ENCODE measurements at places on chromosomes 12 and 14.

DNA sequence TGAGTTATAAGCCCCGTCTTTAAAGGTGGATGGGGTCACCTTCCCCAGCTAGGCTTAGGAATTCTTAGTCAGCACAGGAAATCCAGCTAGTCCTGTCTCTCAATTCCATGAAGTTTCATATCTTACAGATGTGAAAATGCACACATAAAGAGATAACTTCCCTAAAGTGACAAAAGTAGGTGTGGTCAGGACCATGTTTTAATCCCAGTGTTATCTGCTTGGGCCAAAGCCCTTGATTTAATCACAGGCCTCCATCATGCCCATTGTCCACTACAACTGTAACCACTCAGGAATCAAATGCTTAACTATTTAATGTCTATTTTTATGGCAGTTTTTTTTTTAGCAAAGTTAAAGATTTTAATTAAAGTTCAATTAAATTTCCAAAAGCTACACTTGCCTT, 194.4 kb upstream of the BTG1 start:
- no peak for DNase-seq

- DNase-seq = no peak
These were observed 323.0 kb downstream of the VRK1 start for GRCh38 chr14:97120204-97120603.

GRCh38 chr12:55705782-55706402, 1.8 kb downstream of the ITGA7 start:
- no peak for DNase-seq

DNA sequence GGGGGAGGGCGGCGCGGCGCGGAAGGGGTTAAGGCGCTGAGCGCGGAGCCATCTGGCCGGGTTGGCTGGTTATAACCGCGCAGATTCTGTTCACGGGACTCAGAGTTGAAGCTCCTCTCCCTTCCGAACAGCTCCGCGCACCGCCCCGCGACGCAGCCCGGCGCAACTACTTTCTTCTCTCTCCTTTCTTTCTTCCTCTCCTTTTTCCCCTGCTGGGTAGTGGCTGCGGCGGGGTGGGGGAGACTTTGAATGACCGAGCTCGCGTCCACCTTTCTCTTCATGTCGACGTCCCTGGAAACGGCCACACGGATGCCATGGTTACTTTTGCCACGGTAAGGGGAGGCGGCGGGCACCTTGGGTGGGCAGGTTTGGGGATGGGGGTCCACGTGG, at the start of gene NTF3:
TSS of gene NTF3 (plus strand) at position 98 of the 390 bp plus-strand sequence. CDS start at position 315, 217 bp downstream.
- no peak for DNase-seq

GRCh38 chr12:99386907-99387306, 260.6 kb upstream of the GARIN6 start:
- peak; percentile 24 for DNase-seq

GRCh38 chr14:101315802-101316296, 245.4 kb upstream of the DIO3 start:
- no peak for DNase-seq

GRCh38 chr14:76937181-76938091, 91.1 kb downstream of the IRF2BPL start:
- DNase-seq = peak; percentile 35

- no peak for DNase-seq
These were observed 4.4 kb upstream of the PLXNC1 start for GRCh38 chr12:94143951-94144350.

DNA sequence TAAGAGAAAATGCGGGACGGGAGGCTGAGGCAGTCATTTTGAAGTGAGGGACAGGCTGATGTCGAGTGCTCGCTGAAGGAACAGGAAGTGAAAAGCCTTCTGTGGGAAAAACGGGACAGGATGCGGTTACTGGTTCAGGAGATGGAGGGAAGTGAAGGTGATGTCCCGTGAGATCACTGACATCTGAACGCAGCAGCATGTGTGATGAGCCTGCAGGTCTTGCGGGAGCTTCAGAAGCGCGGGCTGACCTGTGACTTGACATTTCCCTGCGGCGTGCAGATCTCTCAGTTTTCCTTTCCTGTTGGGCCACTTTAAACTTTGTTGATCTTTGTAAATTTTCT, 77.8 kb downstream of the DDX51 start:
- DNase-seq = peak; percentile 10

- peak; percentile 80 for DNase-seq
These were observed 70.1 kb downstream of the PHETA1 start for GRCh38 chr12:111298582-111299436.

DNA sequence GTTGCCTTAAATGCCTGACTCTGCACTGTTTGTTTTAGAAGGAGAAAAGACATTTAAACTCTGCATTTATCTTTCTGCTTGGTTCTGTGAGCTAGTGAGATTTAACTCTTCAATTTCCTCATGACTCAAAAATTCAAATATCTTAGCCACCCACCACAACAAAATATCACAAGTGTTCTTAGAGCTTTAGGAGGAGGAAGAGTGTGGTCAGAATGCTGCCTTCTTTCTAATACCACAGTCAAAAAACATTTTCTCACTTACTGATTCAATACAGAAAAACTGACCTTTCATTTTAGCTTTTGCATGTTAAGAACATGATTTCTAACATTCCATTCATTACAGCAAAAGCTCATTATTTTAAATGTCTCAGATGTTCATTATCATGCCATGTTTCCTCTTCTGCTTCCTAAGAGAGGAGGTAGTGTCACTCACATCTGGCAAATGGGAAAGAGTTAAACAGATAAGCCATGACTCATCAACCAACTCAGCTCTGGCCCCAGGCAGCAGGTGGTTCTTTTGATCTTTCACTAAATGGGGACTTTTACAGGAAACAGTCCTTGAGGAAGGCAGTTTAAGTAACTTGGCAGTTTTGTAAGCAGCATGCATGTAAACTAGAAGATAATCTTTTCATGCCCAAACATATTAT, 56.4 kb upstream of the RNU6-8 start:
- DNase-seq = peak; percentile 74

DNA sequence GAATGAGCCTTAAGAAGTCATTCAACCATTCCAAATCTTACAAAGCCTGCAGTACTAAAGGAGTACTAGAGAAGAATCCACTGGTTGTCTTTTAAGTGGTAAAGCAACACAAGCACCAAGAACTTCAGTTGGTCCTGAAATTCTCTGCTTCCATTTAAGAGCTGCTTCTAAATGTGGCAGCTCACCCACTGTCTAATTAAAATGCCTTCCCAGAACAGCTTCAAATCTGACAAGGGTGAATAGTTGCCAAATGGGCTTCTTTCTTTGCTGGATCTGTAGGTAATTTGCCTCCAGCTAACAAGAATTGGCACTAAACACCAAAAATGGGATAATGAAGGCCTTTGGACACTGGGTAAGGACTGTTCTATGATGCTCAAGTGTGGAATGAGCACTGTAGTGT, 72.2 kb upstream of the NAP1L1 start:
- no peak for DNase-seq

- DNase-seq = peak; percentile 78
These were observed 55.7 kb downstream of the VRK1 start for GRCh38 chr14:96852823-96853422.

DNA sequence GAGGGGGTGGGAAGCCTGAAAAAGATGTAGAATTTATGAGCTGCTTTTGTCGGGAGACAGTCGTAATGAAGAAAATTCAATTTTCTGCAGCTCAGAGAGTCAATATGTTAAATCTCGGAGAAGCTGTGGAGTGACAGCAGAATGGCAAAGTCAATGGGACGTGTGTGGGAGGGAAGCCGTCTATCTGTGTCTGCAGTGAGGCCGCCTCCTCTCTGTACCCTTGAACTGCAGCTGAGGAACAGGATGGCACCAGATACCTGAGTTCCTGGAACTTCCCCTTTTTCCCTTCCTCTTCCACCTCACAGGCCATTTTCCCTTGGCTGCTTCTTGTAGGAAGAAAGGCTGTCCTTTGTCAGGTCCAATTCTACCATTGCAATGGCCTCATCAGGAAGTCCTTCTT, 9.3 kb upstream of the CALCOCO1 start:
- no peak for DNase-seq

DNA sequence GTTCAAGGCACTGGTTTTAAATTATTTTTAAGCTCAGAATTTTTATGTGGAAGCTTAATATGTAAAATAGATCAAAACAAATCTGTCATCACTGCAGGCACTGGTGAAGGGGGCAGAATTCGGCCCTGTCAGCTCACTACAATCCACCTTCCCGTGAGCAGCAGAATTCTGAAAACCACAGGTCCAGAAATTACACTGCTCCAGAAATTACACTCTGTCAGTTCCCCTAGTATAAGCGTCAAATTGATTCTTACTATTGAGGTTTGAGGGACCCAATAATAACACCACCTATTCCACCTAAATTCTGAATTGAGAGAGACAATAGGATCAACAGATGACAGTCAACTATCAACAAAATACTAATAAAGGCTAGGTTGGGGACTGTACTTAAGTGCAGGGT, 245.5 kb downstream of the PHLDA1 start:
- no peak for DNase-seq

GRCh38 chr12:50533203-50533584, 28.4 kb downstream of the DIP2B start:
- DNase-seq = no peak

- DNase-seq = no peak
These were observed 258.7 kb upstream of the BTG1 start for GRCh38 chr12:92404259-92404894.

DNA sequence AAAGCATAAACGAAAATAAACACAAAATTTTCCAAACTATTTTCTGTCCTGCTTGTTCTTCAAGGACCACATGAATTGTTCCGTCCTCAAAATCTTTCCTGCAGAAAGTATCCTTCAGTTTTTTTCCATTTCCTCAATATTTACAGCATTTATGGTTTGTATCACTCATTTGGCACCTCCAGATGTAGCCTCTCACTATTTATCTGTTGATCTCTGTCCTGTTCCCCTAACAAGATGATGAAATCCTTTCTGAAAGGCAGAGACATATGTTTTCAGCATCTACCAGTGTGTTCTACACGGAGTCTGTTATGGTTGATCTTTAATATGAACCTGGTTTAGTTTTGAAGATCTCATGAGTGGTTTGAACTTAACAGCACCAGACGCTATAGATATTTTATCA, 490.2 kb downstream of the NELL2 start:
- DNase-seq = peak; percentile 2

GRCh38 chr14:74980731-74981461, 21.8 kb upstream of the EIF2B2 start:
- no peak for DNase-seq

GRCh38 chr12:124586756-124587155, 19.3 kb upstream of the NCOR2 start:
- no peak for DNase-seq

GRCh38 chr14:67666750-67667449, 7.5 kb downstream of the VTI1B start:
- peak; percentile 82 for DNase-seq

GRCh38 chr12:103326190-103326589, 169.6 kb downstream of the C12orf42 start:
- DNase-seq = peak; percentile 36

GRCh38 chr14:101233808-101234207, 327.5 kb upstream of the DIO3 start:
- no peak for DNase-seq

- no peak for DNase-seq
These were observed 12.4 kb upstream of the ARF6 start for GRCh38 chr14:49880267-49881064.

GRCh38 chr14:87745507-87746118, 247.4 kb downstream of the GALC start:
- peak; percentile 49 for DNase-seq

- no peak for DNase-seq
These were observed 9.0 kb upstream of the LRP6 start for GRCh38 chr12:12275874-12276273.

DNA sequence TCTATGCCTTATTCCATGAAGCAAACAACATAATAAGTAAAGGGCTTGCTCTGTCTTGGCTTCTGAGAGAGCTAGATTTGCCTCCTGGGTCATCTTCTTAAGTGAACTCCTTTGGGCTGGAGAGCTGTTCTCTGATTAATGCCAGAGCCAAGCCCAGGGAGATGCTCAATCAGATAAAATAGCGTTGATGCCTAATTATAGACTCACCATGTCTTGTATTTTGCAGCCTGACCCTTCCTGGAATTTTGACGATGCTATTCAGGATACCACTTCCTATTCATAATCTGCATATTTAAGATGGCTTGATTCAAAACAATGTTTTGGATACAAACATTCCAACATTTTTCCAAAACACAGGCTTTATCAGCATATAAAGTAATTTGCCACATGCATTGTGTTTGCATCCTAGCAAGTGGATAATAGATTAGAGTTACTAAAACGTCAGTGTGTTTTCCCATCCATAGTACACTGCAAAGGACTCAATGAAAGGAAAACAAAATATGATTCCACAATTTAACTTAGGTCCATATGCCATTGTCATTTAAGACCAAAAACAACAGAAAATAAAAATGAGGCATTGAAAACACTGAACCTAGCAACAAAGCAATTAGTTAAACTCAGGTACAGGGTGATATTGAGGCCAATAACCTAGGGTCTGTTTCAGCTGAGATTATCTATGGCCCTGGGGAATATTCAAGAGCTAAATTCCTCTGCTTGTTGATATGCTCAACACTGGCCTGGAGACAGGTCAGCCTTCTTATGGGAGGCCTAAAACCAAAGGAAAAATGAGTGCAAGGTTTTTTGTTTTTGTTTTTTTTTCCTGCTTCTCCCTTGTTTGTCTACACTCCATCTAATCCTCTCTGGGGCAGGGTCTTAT, 184.2 kb upstream of the FOXN3 start:
- no peak for DNase-seq

GRCh38 chr12:92971859-92972524, 42.9 kb upstream of the EEA1 start:
- DNase-seq = no peak

GRCh38 chr12:124446364-124446763, 121.0 kb downstream of the NCOR2 start:
- DNase-seq = no peak

DNA sequence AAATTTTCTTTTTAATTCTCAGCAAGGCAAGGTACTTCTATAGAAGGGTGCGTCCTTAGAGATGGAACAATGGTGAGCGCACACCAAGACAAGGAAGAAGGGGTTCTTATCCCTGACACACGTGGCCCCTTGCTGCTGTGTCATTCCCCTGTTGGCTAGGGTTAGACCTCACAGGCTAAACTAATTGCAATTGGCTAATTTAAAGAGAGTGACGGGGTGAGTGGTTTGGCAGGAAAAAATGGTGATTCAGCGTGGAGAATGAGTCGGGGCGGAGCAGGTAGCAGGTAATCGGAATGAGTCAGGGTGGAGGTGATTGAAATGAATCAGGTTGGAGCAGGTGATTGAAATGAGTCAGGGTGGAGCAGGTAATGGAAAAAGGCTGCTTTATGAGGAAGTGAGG, 36.3 kb upstream of the HECTD1 start:
- peak; percentile 30 for DNase-seq

DNA sequence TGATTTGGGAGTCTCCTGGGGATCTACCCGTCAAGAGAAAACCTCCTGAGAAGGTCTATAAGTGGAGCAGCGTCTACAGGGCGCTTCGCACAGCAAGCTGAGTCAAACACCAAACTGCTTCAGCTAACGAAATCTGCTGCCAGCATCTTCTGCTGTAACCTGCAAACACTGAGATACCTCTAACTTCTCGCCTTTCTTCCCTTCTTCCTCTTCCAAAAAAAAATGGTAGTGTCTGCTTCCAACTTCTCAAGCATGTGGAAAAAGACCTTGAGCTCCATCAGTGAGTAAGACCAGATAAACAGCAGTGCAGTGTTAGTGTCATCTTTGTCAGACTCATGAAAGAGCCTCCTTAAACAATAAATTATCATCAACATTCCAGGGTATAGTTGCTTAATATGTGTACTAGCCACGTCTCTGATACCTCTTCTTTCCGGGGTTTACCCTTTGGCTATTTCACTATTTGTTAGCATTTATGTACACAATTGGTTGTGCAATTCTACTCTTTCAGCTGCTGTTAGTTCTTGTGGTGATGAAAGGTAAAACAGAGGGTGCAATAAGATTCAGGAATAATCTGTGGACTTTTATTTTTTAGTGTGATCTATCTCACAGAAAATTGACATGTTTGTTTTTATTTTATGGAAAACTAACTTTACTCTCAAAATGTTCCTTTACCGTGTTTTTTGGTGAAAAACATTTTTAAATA, 81.6 kb downstream of the LLPH start:
- DNase-seq = no peak
